Activated CD4-positive, alpha-beta T cell treated with anti-CD3 and anti-CD28 coated beads for 24 hours (primary cell): ENCODE measurements at places on chromosomes 4 and X.

GRCh38 chrX:13001961-13002671, 27.2 kb downstream of the TMSB4X start:
- no peak for DNase-seq

- DNase-seq: no peak
Measured at GRCh38 chr4:166657261-166657660, 577.0 kb downstream of the SPOCK3 start.

DNA sequence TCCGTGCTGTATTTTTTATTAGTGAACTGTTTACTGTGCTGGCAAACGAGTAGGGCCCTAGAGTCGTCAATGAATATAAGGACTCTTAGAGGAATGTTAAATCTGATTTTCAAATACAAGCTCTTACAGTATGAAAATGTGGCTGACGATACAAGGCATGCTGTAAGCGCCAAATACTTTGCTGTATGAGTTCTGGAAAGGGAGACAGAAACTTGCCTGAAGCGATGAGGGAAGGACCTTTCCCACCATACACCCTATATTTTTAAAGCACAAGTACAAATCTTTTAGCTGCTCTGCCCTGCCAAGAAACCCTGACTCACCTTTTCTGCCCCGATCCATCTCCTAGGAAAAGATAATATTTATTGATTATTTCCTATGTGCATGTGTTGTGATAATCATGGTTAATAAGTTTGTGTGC, 15.7 kb upstream of the RUFY3 start:
- DNase-seq: no peak

- no peak for DNase-seq
Measured at GRCh38 chr4:2861631-2862436, 18.2 kb downstream of the ADD1 start.

- DNase-seq: no peak
Measured at GRCh38 chr4:155025762-155026457, 182.5 kb upstream of the NPY2R start.

DNA sequence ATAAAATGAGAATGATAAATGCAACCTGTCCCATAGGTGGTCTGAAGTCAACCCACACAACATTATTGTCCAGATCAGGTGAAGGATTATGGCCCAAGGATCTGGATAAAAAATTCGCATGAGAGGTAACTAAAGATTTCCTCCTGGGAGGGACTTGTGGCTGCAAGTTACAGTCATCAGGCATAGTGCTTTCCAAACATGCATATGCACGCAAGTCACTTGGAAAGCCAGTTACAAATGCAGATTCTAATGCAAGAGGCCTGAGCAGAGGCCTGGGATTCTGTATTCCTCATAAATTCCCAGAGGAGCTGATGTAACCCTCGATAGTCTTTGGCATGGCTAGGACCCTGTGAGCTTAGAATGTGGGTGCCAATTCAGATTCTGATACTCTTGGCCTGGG, 21.1 kb downstream of the HS3ST1 start:
- DNase-seq: no peak

DNA sequence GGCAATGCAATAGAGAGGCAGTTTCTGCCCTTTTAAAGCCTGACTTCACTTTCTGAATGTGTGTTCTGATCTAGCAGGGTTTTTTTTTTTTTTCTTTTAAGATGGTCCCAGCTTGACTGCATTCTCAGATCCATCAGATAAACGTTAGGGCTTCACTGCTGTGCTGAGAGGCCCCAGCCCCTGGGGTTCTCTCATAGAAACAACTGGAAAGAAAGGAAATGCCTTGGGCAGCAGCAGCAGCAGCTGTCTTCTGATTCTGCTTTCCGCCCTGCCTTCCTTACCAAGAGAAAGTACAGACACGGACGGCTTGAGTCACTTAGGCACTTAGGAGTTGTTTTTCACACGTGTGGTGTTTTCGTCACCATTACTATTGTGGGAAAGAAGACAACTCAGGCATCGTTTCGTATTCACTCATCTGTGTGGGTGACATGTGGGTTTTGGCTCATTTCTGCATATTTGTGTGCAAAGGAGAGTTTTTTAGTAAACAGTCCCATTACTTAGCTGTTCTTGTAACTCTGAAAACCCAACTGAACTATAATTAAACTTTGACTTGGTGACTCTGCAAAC, 172.0 kb downstream of the PTTG2 start:
- DNase-seq: peak; percentile 51

DNA sequence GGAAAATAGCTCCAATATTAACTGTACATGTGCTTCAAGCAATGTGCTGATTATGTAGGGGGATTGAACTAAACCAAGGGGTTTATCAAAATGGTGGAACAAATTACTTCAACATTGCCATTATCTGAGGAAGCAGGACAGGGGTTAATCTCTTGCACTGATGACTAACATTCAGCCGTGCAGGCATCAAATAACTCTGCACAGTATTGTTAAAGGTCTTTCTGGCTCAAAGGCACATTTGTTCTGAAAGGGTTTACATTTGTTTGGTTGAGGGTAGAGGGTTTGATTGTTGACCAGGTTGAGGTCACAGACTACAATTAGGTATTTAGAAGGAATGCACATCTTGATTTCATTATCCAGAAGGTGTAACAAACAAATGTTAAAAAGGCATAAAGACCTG, 32.2 kb upstream of the CCSER1 start:
- no peak for DNase-seq

DNA sequence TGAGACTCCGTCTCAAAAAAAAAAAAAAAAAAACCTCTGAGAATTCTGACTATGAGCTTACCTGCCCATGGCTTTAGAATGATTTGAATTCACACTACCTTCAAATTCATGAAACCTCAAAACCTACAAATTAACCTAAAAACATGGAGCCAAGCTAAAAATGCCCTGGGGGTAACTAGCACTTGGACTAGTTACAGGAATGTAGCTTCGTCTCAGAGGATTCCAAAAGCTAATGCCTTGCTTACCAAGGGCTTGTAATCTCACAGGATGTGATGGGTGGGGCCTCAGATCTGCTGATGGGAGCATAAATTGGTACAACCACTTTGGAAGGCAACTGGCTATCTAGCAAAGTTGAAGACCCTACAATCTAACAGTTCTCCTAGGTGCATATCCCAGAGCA, 79.4 kb upstream of the SPRY1 start:
- DNase-seq: no peak

- DNase-seq: no peak
Measured at GRCh38 chrX:18649498-18649951, 22.4 kb downstream of the RS1 start.

- DNase-seq: no peak
Measured at GRCh38 chr4:65668201-65669089, 1.8 kb downstream of the EPHA5 start.

DNA sequence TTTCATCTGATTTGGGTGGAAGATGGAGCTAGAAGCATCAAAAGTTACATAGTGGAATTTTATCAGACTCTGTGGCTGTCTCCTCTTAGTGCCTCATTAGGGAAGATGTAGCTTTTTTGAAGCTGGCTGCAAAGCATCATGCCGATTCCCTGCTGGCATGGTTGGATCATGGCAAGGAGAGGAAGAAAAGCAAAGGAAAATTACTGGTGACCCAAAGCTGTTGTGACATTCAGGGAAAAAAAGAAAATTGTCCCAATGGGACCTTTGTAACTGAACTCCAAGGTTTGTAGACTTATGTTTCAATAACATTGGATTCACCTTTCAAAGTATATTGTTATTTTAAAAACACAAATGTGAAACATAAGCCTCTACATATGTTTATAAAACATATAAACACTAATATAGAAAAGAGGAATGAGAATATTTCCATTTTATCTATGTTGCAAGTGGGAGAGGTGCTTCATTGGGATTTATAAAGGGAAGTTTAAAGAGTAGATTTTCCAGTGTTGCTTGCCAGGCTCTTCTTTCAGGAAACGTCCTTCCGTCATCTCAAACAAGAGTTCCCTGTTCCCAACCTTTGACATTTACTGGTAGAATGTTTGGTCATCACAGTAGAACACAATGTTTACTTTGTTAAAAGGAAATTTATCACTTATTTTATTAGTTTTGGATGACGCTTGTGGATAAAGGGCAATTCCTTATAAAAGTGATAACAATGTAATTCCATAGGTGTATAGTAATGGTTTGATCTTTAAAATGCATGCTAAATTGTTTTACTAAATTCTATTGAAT, 190.1 kb upstream of the GPRIN3 start:
- no peak for DNase-seq

GRCh38 chr4:5863461-5864113, 29.3 kb downstream of the CRMP1 start:
- peak; percentile 53 for DNase-seq

GRCh38 chr4:67809502-67809901, 55.3 kb upstream of the GNRHR start:
- DNase-seq: no peak

GRCh38 chrX:2829469-2830246, 928 bp downstream of the GYG2 start:
- no peak for DNase-seq

- DNase-seq: no peak
Measured at GRCh38 chrX:57134702-57135101, 2.5 kb downstream of the SPIN2A start.

DNA sequence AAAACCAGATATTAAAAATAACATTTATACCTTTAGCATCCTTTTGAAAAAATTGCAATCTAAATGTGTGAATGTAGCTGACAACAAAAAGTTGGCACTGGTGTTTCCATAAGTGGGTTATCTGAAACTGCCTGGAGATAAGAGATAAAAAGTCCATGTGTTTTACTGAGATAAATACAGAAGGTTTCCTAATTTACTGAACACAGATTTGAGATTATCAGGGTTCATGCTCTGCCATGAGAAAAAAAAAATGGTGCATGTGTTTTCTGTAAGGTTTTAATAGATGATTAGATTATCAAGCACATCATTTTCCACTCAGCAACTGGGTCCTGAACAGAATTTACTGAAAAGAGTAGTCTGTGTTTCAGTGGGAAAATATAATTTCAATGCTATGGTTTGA, 326.2 kb upstream of the SLIT2 start:
- no peak for DNase-seq

GRCh38 chr4:1869530-1870327, 1.5 kb upstream of the NSD2 start:
- no peak for DNase-seq

DNA sequence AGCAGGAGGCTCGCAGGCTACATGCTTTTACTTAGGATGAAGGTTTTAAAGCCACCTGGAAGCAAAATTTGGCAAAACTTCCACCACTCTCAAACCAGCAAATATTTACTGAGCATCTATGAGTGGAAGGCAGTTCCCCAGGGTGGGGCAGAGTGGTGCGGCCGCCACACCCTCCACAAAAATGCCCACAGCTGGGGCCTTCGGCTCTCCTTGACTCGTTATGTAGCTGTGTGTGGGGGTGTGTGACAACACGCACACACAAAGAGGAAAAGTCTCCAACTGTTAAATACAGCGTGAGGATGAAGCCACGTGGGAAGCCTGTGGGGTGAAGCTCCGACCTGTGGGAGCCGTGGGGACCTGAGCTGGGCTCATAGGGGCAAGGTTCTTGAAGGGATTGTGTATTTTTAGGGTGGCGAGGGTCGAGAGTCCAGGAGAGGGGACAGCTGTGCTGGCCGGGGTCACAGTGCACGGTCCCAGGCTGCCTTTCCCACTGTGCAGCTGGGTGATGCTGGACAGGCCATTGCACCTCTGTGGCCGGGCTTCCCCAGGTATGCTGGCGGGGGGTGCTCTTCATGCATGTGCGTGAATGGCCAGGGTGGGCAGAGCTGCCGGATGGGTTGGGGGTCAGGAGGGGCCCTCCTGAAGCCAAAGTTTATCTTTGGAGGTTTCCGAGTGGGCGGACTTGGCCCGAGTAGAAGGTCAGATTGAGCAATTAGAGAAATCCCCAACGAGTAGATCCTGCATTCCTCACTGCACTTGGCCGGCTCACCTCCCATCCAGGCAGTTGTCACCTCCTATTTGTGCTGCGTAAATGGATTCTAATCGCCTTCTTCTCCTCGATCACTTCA, 25.4 kb downstream of the SORCS2 start:
- no peak for DNase-seq

DNA sequence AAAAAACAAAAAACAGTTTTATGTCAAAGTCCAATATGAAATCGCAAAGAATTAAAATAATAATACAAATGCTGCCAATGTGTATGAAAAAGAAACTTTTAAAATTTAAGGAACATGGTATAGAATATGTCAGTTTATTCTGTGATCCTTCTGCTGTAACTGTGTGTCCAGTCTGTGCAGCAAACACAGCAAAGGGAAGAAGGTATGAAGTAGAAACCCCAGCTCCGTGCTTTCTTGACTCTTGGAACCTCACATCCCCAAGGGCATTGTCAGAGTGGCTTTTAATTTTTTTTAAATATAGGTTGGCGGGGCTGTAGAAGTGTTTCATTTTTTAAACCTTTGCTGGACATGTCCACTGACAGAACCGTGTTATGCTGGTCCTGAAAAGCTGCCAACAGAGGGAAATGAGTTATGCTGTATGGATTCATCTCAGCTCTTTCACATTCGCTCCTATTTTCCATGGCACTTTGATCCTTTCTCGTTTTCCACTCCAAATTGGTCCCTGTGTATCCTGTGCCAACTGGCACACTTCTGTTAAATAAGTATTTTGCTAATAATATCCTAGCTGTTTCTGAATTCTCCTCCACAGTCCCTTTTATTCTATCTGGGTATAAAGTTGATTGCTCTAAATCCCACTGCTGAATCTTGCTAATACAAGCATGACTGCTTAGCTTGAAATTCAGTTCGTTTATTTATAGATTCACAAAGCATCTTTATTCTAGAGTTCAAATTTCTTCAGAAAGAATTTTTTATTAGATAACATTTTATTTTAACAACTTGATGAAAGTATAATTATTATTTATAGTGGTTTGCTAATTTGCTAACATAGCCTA, 127.0 kb upstream of the DDIT4L start:
- DNase-seq: no peak

- DNase-seq: no peak
Measured at GRCh38 chrX:120653000-120653399, 23.1 kb upstream of the C1GALT1C1 start.

DNA sequence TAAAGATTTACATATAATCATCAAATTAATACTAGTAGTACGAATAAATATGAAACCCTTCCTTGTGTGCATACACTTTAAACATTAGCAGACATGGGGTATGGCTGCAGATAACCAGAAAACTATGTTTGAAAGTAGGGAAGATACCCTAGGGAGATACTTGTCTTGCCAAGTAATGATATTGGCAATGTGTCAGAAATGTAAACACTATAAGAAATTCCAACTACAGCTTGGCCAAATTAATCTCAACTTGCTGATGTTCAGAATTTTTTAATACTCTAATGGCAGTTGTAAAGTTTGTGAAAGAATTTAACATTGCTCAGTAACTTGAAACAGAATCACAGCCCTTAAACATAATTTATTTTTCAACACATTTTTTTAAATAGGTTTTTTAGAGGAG, 27.4 kb upstream of the HPGD start:
- no peak for DNase-seq

DNA sequence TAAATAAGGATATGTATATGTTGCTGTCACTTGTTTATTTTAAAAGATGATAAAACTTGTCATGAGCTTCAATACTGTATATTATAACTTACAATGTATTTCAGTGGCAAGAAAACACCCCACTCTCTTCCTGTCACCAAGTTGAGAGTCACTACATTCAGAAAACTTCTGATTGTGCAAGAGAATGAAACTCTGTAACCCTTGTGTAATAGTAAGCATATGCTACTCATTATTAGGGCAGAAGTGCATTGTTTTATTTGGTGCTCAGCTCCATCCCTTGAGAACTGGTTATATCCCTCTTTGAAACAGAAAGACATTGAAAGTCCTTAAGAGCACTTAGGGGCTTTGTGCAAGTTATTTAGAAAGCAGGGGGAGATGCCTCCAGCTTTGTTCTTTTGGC, 594.5 kb downstream of the ARAP2 start:
- DNase-seq: no peak

- DNase-seq: no peak
Measured at GRCh38 chr4:14883661-14884060, 118.6 kb upstream of the CPEB2 start.

GRCh38 chr4:153366486-153366885, 22.0 kb downstream of the MND1 start:
- no peak for DNase-seq
